NCI-H748 treated with DMSO at 0.1 percent for 48 hours (cell line): ENCODE measurements at places on chromosomes 5 and 9.

DNA sequence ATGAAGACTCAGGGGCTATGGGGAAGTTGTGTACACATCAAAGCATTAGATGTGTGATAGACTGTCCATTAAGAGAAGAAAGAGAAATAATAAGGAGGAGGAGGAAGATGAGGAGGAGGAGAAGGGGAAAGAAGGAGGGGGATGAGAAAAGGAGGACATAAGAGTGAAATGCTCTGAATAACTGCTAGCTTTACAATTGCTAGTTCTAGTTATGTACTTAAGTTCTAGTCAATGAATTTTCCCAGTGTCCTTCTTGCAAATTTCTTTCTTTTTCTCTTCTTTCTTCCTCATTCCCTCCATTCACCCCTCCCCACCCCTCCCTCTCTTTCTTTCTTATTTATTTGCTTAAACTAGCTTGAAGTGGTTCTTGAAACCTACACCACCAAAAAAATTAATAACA is 534.9 kb upstream of the GRAMD2B start:
- DNase-seq, result no peak

DNA sequence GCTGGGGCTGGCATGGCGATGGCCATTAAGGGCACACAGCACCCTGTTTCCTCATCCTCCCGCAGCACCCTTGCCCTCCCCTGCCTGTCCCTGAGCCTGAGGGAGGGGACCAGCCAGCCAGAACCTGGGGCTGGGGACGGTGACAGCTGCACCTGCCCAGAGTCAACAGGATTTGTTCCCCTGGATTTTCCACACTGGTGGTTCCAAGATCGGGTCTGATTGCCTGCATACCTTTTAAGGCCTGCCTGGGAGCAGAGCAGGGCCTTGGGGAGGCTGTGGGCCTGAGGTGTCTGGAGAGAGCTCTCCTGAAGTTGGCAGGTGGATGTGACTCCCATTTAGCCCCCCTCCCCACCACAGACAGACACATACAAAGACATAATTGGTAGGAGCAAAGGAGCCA is 61.0 kb upstream of the C5orf58 start:
- no peak for DNase-seq

DNA sequence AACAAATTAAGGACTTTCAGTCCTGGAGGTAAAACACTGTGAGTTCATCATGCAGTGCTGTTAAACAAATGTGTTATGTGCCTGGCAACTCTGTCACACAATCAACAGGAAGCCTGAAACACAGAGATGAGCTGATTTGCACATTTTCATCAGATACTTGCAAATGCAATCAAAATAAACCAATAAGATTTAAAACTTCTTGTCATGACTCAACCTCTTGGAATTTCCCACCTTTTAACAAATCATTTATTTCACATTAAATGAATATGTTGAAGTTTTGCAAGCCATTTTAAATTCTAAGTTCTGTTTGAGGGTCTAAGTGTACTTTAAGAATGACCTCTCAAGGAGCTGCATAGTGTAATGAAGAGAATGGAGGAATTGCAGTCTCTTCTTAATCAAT is 64.4 kb downstream of the ANXA1 start:
- no peak for DNase-seq

- DNase-seq, result peak; percentile 38
These were observed 190.6 kb downstream of the MAT2B start for GRCh38 chr5:163695830-163696578.

DNA sequence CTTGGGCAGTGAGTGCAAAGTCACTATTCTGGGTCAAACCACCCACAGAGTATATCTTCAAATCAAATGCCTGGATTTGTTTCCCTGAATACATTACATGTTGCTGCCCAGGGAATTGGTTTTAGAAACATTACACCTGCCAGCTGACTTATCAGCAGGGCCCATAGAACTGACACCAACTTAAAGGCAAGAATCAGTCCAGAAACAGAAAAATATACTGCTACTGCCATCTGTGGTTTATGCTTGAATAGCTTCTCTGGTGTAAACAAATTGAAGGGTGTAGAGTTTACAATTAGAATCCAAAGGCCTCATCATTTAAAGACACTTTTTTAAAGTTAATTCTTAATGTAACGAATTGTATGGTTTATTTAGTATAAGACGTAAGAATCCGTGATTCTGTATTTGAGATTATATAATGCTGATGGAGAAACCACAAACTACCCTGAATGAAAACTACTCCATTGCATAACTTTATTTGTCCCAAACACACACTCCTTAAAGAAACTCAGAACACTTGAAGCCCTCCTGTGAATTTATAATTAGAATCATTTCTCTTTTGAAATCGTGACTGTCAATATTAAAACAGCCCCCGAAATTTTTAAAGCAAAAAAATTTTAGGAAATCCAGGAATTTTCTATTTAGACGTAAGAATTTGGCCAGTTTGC is 6.2 kb downstream of the NR6A1 start:
- DNase-seq, result no peak

DNA sequence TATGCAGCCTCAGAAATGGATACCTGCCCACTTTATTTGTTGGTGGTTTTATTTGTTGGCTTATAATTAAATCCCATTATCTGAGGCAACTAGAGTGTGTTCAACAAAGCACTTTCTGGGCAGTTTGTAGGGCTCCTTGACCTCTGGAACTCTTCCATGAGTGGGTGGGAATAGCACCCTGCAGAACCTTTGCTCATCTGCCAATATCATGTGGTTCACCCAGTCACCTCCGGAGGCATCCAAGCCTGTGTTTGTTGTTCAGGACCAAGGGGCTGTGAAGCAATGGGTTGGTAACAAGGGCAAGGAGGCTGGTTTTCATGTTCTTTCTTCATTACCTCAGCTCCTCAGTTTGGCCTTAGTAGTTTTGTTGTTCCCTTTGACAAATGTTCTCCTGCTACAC is 314.0 kb downstream of the NDUFS4 start:
- no peak for DNase-seq

DNA sequence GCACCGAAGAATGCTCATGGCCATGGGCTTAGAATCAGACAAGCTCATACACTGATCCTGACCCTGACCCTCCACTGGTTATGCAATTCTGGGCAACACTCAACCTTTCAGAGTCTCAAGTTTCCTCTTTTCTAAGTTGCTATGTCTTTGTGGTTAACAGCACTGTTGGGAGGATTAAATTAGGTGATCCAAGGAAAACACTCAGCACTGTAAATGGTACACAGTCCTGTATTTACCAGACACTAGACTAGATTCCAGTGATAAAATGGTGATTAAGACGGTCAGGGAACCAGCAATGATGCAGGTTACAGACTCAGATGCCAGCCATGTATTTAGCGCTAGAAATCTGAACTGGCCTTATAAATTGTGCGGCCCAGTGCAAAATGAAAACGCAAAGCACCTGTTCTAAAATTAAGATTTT is 8.1 kb downstream of the ARL15 start:
- DNase-seq, result no peak

DNA sequence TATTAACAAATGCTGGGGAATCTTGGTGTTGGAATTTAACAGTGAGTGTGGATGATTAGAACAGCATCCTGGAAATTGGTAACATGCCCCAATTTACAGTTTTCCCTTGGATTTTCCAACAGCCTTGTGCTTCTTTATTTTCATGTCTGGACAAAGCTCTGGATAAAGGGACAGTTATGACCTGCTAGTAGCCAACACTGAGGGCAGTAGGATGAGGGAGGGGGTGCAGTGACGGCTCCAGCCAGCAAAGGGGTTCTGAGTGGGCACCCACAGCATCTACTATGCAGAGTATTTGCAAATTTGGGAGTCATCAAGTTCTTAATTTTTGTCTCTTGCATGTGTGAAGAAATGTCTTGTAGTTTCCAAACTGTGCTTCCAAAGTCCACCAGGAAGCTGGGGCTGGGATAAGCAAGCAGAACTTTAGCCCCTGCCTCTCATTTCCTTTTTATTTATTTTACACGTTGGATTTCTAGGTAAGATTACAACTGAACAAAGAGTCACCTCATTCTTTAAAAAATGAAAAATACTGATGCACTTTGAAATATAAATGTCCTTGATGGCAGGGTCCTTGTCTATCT is 63.0 kb upstream of the SELENOP start:
- DNase-seq, result no peak

GRCh38 chr9:111752455-111752854 is 42.3 kb downstream of the SHOC1 start:
- DNase-seq, result no peak

GRCh38 chr5:130400091-130400490 is 495.8 kb downstream of the CHSY3 start:
- no peak for DNase-seq

- no peak for DNase-seq
These were observed 367.1 kb upstream of the MPDZ start for GRCh38 chr9:13646500-13647021.

DNA sequence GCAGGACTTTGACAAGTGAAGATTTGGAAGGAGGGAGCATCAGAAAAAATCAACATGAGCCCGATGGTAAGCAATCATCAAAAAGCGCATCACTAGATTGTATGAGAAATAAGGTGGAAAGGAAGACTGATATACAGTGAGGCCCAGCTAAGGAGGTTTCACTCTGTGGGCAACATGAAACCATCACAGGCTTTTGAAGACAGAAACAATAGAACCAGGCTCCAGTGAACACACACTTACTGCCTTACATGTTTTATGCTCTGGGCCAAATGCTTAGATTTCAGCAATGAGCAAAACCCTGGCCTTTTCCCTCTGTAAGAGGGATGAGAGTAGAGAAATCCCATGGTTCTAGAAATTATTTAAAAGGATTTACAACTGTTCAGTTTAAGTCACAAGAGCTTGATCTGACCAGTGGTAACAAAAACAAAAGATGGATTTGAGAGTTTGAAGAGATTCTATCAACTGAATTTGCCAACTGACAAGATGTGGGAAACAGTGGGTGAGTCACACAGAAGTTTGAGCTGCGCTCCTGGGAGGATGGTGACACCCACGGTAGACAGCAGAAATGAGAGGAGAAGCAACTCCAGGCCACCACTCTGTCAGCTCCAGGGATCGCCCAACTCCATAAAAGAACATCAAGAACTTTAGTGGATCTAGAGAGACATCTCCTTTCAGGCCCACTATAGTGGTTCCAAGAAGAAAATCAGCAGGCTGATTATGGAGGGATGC is 261.8 kb downstream of the MCTP1 start:
- no peak for DNase-seq

DNA sequence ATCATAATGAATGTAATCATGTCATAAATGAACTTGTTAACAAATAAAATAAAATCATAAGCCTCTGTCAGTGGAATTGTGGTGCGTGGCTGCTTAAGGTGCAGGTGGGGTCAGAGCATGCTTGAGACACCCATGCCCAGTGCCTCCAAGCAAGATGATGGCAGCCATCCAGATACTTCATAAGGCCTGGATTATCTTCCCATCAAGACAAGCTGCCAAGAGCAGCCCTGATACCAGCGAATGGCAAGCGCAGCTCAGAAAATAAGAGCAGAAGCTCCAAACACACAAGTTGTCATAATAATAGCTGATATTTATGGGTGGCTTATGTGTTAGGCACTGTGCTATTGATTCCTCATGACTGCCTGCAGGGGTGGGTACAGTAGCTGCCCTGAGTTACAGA is 21.8 kb upstream of the LMX1B start:
- DNase-seq, result no peak

DNA sequence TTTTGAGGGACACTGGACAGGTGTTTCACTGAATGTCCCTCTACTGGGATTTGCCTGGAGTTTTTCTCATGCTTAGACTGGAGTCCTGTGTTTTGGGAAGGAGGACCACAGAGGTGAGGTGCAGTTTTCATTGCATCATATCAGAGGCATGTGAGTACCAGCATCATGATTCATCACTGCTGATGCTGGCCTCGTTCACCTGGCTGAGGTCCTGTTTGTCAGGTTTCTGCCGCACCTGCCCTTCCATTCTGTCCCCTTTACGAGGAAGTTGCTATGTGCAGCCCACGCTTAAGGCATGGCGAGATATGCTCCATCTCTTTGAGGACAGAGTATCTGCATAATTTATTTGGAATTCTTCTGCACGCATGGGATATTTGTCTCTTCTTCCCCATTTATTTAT is 162.1 kb downstream of the TENT4A start:
- DNase-seq, result peak; percentile 90

GRCh38 chr5:73160239-73160671 is 12.7 kb upstream of the TMEM174 start:
- DNase-seq, result no peak

DNA sequence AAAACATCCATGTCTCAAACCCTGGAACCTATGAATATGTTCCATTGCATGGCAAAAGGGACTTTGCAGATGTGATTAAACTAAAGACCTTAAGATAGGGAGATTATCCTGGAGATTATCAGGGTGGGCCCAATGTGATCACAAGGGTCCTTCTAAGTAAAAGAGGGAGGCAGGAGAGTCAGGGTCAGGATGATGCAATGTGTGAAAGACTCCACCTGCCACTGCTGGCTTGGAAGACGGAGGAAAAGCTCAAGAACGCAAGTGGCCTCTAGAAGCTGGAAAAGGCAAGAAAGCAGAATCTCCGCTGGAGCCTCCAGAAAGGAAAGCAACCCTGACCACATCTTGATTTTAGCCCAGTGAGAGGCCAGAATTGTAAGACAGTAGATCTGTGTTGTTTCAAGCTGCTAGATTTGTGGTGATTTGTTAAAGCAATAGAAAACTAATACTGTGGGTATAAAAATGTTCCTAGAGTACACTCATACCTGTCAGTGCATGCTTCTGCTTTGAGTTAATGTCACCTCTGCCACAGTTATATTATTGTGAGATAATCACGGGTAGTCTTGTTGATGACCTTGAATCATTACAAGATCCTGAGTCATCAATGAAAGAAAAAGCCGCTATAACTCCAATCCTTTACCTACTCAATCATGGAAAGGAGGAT is 93.5 kb upstream of the TNPO1 start:
- DNase-seq, result no peak

DNA sequence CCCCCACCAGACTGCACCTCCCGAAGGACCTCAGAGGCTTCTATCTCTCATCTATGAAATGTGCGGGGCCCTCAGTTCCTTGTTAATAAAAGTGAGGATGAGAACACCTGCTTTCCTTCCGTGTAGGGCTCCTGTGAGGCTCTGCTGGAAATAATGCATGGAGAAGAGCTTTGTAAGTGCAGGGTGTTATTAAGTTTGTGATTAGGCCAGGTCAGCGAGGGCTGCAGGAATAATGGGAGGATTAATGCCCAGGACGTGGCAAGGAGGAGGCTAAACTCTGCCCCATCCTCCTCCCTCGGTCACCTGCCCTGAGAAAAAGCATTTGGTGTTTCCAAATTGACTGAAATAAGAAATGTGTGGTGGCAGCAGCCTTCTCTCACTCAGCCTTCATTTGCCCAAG is 83.5 kb upstream of the HSPA9 start:
- no peak for DNase-seq

DNA sequence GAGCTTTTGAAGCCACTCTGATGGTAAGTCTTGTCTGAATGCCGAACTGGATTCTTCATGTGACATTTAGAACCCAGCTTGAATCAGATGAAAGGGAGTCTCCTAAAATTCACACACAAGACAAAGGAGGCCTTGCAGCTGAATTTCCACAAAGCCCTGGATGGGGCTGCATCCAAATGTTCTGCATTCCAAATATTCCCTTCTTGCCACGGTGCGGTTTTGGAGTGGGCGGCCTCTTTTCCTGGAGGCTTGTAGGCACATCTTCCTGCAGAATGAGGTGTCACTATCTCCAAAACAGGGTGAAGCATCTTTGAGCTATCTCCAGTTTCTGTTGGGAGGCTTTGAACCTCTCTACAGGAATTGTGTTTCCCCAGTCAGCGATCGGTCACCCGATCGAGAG is 342.7 kb downstream of the ARHGEF28 start:
- DNase-seq, result no peak

- peak; percentile 56 for DNase-seq
These were observed 49.1 kb downstream of the HOMER1 start for GRCh38 chr5:79464695-79465332.
